Tibial nerve (tissue), 4 donors: ENCODE measurements at places on chromosomes 11 and 22.

- H3K36me3 ChIP-seq, result no peaks in the 10 kb centered on the region
- H3K27me3 ChIP-seq, result no peaks in the 10 kb centered on the region
- no peak for DNase-seq
- H3K27ac ChIP-seq, result no peak overlapping the region
- H3K4me3 ChIP-seq, result no peak overlapping the region
Observed at GRCh38 chr11:110131386-110132123, 38.4 kb downstream of the ZC3H12C start.

DNA sequence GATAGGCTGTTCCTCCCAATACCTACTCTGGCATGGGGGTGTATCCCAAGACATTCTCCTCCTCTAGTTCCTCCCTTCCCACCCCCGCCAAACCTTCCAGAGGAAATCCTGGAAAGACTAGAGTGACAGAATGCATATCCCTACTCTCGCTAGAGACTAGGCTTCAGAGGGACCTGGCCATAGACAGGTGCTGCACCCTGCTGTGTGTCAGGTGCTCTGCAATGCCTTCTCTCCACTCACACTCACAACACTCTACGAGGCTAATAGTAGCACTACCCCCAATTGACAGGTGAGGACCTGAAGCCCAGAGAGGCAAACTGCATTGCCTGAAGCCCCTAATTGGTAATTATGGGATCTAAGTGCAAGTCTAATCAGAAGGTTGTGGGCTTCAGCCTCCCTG lies 46.2 kb upstream of the LMO1 start:
- H3K27ac ChIP-seq, result no peak overlapping the region
- H3K4me1 ChIP-seq, result no peaks in the 10 kb centered on the region
- no peaks in the 10 kb centered on the region for H3K36me3 ChIP-seq
- H3K4me3 ChIP-seq, result no peak overlapping the region
- no peaks in the 10 kb centered on the region for H3K27me3 ChIP-seq
- no peak for DNase-seq

GRCh38 chr22:22125579-22126468 lies 118.8 kb upstream of the VPREB1 start:
- H3K4me3 ChIP-seq, result no peak overlapping the region
- H3K27ac ChIP-seq, result no peak overlapping the region
- no peaks in the 10 kb centered on the region for H3K4me1 ChIP-seq
- DNase-seq, result no peak
- peaks cover 5% of the 10 kb centered on the region for H3K27me3 ChIP-seq

DNA sequence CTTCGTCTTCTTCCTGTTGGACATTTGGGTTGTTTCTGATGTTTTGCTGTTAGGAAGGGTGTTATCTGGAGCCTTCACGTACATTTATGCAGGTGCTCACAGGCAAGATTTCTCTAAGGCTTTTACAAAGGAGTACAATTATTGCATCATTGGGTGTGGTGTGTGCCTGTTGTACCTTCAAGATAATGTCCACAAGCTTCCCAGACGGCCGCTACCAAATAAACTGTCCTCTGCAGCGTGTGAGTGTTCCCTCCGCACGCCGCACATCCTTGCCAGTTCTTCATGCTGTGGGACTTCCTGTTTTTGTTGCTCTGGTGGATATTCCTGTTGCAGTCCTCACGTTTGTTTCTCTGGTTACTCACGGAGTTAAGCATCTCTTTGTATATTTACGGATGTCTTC lies 133.3 kb downstream of the TBC1D22A start:
- H3K36me3 ChIP-seq, result no peaks in the 10 kb centered on the region
- H3K4me3 ChIP-seq, result no peak overlapping the region
- no peak for DNase-seq
- H3K4me1 ChIP-seq, result peaks cover 7% of the 10 kb centered on the region

- H3K27ac ChIP-seq, result no peak overlapping the region
- no peak overlapping the region for H3K4me3 ChIP-seq
- no peak for DNase-seq
Observed at GRCh38 chr11:86446924-86447285, 72.2 kb downstream of the CCDC81 start.

GRCh38 chr11:72930008-72930407 lies 115.8 kb downstream of the ATG16L2 start:
- H3K27ac ChIP-seq, result no peak overlapping the region
- H3K4me3 ChIP-seq, result no peak overlapping the region
- H3K4me1 ChIP-seq, result peaks cover 7% of the 10 kb centered on the region
- no peaks in the 10 kb centered on the region for H3K27me3 ChIP-seq

DNA sequence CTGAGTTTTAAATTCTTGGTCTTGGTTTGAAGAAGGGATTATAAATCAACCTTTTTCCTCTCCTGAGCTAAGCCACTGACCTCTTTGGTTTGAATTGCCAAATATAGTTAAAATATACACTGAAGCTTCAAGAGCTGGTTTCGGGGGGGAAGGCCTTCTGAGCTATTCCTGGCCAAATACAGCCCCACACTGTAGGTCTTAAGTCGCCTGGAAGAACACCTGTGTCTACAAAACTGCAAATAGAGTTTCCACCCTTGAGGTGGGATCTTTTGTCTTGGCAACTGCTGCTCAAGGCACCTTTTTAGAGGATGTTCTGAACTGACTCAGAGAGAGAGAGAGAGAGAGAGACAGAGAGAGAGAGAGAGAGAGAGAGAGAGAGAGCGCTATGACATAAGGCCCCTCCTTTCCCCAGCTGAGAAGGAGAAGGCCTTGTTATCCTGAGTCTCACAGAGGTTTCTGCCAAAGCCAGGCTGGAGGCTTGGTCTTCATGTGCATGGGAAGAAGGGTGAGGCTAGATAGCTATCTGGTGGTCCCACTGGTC lies 5.5 kb downstream of the ADM start:
- H3K4me1 ChIP-seq, result peaks cover 8% of the 10 kb centered on the region
- no peak overlapping the region for H3K4me3 ChIP-seq
- peak overlapping the region; percentile 45 for H3K27ac ChIP-seq
- no peaks in the 10 kb centered on the region for H3K27me3 ChIP-seq
- H3K36me3 ChIP-seq, result no peaks in the 10 kb centered on the region

GRCh38 chr22:39703091-39703490 lies 132.5 kb downstream of the CACNA1I start:
- no peak overlapping the region for H3K27ac ChIP-seq
- H3K36me3 ChIP-seq, result no peaks in the 10 kb centered on the region
- H3K27me3 ChIP-seq, result peaks cover 12% of the 10 kb centered on the region

DNA sequence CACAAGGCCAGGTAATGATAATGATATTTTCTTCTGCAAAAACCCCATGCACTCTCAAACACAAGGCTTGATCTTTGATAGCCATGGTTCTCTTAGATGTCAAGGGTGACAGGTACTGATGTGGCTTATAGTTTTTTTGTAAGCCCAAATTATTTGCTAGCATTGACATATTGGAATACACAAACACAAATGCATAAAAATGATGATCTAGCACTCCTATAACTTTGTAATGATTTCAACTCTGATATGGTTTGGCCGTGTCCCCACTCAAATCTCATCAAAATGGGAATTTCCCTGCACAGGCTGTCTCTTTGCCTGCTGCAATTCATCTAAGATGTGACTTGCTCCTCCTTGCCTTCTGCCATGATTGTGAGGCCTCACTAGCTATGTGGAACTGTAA lies 572.5 kb upstream of the CCDC90B start:
- no peaks in the 10 kb centered on the region for H3K27me3 ChIP-seq
- H3K4me1 ChIP-seq, result peaks cover 14% of the 10 kb centered on the region
- no peak overlapping the region for H3K4me3 ChIP-seq
- no peak overlapping the region for H3K27ac ChIP-seq
- no peaks in the 10 kb centered on the region for H3K36me3 ChIP-seq

DNA sequence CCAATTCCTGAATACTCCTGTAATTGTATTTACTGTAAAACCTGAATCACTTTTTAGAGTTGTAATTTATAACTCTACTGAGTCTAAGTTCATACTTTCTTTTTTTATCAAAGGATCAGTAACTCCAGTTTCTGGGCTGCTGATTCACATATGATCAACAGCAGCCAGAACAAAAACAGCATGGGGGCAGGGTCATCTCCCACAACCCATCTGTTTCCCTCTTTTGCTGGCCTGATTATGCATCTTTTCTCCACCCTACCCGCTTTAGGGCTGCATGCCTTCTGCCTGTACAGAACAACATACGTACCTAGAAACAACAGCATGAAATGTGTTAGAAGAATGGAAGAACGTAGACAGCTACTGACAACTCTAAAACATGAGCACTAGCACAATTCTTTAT lies 76.0 kb downstream of the MRTFA start:
- no peaks in the 10 kb centered on the region for H3K36me3 ChIP-seq
- no peaks in the 10 kb centered on the region for H3K27me3 ChIP-seq
- no peak overlapping the region for H3K4me3 ChIP-seq
- DNase-seq, result no peak

DNA sequence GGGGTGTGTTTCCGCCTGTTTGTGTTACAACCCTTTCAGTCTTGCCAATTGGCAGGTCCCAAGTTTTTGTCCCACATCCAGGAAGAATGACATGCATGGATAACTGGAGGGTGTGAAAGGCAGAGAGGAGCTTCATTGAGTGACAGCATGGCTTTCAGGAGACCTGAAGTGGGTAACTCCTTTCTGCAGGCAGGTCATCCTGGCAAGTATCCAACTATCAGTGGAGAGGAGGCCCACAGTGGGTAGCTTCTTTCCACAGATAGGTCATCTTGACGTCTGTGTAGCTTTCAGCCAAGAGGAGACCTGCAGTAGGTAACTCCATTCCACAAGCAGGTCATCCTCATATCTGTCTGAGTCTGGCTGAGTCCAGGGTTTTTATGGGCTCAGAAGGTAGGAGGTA lies 1268.8 kb upstream of the CNTN5 start:
- no peak overlapping the region for H3K27ac ChIP-seq
- no peak overlapping the region for H3K4me3 ChIP-seq
- no peak for DNase-seq
- H3K4me1 ChIP-seq, result no peaks in the 10 kb centered on the region
- no peaks in the 10 kb centered on the region for H3K27me3 ChIP-seq

- H3K27ac ChIP-seq, result no peak overlapping the region
- no peak overlapping the region for H3K4me3 ChIP-seq
- no peaks in the 10 kb centered on the region for H3K36me3 ChIP-seq
- no peak for DNase-seq
Observed at GRCh38 chr11:11898648-11899047, 56.9 kb downstream of the USP47 start.

GRCh38 chr11:121722431-121723245 lies 269.9 kb upstream of the SORL1-AS1 start:
- H3K4me3 ChIP-seq, result peak overlapping the region; percentile 61
- no peaks in the 10 kb centered on the region for H3K27me3 ChIP-seq
- DNase-seq, result peak; percentile 83

DNA sequence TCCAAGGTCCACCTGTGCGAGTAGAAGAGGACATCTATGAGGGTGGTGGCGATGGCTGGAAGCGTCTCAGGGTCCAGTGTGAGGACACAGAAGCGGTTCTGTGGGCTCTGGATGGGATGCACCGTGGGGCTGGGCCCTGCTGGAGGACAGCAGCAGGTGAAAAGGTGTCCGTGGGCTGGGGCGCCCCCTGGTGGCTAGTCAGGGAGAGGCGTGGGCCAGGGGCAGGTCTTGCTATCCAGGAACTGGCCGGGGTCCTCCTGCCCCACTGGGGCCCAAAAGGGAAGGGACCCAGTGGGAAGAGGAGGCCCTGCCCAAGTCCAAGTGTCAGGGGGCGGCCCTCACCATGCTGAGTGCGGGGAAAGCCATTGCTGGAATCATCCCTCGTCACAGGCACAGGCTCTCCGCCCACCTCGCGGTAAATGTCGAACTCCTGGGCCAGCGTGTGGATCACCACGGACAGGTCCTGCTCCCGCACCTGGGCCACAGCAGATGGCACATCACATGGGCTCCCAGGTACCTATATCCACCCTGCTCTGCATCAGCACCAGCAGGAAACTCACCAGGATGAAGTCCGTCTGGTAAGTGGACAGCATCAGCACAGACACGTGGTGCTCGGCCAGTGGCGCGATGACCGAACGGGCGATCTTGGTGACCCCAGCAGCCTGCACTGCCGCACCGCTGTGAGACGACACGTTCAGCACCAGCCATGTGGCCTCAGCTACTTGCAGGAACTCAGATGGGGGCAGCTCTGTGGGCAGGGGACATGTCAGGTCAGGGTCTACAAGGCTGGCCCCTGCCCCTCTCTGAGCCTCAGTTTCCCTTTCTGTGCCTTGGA lies 2.3 kb downstream of the CASTOR1 start:
- H3K27me3 ChIP-seq, result no peaks in the 10 kb centered on the region
- no peaks in the 10 kb centered on the region for H3K36me3 ChIP-seq
- DNase-seq, result no peak
- no peak overlapping the region for H3K4me3 ChIP-seq

DNA sequence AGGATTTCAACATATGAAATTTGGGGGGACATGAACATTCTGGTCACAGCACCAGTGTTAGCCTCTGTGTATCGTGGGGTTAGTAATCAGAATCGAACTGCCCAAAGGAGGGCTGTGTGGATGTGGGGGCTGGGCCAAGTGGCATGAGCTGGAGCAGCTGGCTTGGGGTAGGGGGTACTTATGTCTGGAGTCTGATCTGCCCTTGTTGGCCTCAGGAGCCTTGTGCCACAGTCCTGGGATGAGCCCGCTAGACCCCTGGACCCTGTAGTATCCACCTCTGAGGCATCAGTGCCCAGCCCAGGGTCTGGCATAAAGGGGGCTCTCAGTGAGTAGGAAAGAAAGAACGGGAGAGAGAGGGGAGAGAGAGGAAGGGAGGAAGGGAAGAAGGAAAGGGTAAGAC lies 67.3 kb downstream of the LRRC32 start:
- H3K4me1 ChIP-seq, result peaks cover 61% of the 10 kb centered on the region
- no peak overlapping the region for H3K27ac ChIP-seq
- no peak for DNase-seq
- H3K36me3 ChIP-seq, result no peaks in the 10 kb centered on the region
